ENCODE measurements at places on chromosomes 1 and 21.
A peak's percentile ranks its signal among the peaks of the same experiment; 100 is the strongest.

DNA sequence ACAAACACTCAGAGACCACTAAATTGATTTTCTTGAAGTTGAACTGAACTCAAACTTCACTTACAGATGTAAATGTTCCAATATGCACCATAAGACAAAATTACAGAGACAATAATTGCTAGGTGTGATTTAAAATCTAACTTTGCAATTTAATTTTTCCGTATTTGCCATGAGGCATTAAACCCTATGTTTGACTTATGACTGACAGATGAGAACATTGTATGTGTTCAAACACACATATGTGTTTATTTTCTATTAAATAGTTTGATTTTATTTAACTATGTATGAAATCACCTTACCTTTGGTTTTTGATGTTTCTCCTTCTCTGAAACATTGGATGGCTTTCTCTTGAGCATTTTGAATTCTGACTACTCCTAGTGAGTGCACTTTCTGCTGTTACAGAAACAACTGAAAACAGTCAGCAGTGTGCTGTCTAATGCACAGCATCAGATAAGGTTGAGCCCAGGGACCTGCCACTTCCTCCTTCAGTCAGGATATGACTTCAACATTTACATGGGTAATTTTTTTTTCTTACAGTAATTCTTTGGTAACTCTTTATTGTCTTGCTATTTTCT lies at the start of gene SAMSN1:
Gene SAMSN1 (minus strand): TSS at position 410 of the 575 bp plus-strand sequence. CDS start 54 bp downstream, at position 356.
- H3K27ac ChIP-seq, result peak within 1 kb of the TSS; percentile 93
- H3K27me3 ChIP-seq, result no peaks in the 10 kb centered on the region
- peaks cover 45% of the 10 kb centered on the region for H3K36me3 ChIP-seq
- H3K4me3 ChIP-seq, result peak within 1 kb of the TSS; percentile 81
- ATAC-seq, result peak; percentile 88

DNA sequence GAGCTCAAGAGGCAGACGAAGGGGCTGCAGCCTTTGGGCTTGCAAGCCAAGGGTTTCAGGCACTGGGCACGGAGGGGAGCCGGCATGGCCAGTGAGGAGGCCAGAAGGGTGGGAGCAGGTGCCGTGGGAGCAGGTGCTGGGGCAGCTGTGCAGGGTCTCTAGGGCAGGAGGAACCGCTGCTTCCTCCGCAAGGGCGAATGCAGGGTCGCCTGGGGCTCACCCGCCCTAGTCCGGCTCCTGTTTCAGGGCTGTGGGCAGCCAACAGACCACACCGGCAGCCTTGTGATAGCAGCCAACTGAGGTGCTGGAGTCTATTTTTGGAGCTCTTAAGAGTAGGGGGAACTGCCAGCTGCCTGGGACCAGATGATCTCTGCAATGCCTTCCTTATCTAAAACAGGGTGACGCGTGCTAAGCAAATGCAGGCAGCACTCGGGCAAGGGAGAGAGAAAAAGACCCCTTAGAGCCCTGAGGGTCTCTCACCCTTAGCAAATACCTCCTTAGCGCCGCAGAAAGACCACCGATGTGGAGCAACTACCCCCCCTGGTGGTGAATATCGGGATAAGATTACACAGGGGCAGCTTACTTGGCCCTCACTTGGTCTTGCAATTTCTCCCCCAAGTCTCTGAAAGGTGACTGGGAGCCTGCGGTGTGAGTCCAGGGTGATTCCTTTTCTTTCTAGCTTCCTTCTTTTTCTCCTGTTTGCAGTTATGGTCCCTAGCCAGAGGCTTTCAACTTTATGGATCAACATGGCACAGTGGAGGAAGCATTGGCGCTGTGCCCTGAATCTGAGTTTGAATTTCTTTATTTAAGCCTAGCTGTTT lies 20.7 kb upstream of the MAPKAPK2 start:
- H3K27me3 ChIP-seq, result peaks cover 14% of the 10 kb centered on the region
- H3K4me3 ChIP-seq, result peak overlapping the region; percentile 5
- H3K36me3 ChIP-seq, result no peaks in the 10 kb centered on the region
- peaks cover 16% of the 10 kb centered on the region for H3K4me1 ChIP-seq
- ATAC-seq, result peak; percentile 63

DNA sequence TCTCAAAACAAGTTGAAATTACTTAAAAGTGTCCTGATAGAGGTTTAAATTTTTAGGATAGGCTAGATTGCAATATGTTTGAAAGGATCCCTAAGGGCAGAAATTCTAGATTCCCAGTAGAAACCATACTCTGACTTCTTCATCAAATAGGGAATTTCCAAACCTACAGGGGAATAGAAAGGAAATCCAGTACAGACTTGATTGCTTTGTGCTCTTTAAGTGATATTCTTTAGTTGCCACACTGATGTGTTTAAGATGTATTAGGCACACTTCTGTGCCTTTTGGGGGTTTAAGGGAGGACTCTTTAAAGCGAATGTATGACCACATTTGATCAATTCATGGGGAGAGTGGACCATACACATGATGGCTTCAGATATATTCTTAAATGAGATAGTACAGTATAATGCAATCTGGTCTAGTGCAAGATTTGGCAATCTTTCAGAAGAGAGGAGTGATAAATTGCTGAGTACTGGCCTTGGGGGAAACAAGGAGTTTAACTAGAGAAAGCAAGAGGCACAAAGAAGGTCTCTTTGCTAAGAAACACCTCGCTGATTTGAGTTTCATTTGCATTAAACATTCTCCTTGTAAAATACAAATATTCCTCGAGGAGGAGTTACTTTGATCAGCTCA lies 268.8 kb upstream of the NR5A2 start:
- no peak overlapping the region for H3K4me3 ChIP-seq
- H3K4me1 ChIP-seq, result no peaks in the 10 kb centered on the region
- H3K27me3 ChIP-seq, result peaks cover 32% of the 10 kb centered on the region

DNA sequence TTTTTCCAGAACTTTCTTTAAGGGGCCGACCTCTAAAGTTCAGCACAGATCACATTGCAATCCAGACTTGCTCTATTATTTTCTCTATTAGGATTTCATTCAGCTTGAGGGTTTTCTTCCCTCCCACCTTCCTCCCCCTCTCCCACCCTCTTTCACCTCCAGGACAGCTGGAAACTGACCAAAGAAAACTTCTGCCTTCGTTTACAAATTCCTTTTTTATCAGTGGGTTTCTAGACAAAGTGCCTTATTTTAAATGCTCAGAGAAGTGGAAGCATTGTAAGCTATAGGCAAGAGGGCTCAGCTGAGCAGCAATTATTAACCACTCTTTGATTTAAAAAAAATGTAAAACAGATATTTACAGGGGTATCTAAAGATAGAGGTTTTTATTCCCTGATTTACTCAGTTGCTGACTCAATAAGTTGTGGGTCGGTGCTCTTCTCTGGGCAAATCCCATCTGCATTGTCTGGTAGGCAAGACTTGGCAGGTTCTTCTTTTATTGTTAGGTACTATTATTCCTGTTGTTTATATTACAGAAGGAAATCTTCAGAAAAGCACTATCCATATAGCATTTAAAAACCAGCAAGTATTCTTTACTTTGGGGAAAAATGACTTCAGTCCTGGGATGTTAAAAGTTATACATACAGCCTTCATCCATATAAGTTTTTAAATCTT lies 277.0 kb upstream of the C1orf105 start:
- H3K4me3 ChIP-seq, result no peak overlapping the region
- H3K27me3 ChIP-seq, result no peaks in the 10 kb centered on the region
- no peak for ATAC-seq
- H3K36me3 ChIP-seq, result no peaks in the 10 kb centered on the region
- H3K4me1 ChIP-seq, result peaks cover 5% of the 10 kb centered on the region
- no peak overlapping the region for H3K27ac ChIP-seq

- no peak for ATAC-seq
- H3K27me3 ChIP-seq, result peaks cover 26% of the 10 kb centered on the region
- no peaks in the 10 kb centered on the region for H3K36me3 ChIP-seq
- no peaks in the 10 kb centered on the region for H3K4me1 ChIP-seq
- H3K4me3 ChIP-seq, result no peak overlapping the region
- H3K27ac ChIP-seq, result no peak overlapping the region
Measured at GRCh38 chr1:94827434-94827833, 7.3 kb downstream of the SLC44A3 start.

- H3K36me3 ChIP-seq, result peaks cover 30% of the 10 kb centered on the region
- peaks cover 14% of the 10 kb centered on the region for H3K4me1 ChIP-seq
- no peaks in the 10 kb centered on the region for H3K27me3 ChIP-seq
- H3K27ac ChIP-seq, result no peak overlapping the region
- no peak overlapping the region for H3K4me3 ChIP-seq
Measured at GRCh38 chr1:235329139-235329902, 951 bp downstream of the GGPS1 start.

GRCh38 chr1:117585086-117585485 lies 20.8 kb upstream of the TENT5C start:
- H3K27me3 ChIP-seq, result peaks cover 3% of the 10 kb centered on the region
- H3K4me1 ChIP-seq, result no peaks in the 10 kb centered on the region
- ATAC-seq, result no peak
- no peaks in the 10 kb centered on the region for H3K36me3 ChIP-seq
- no peak overlapping the region for H3K27ac ChIP-seq
